ENCODE measurements at places on chromosomes 7 and 10. TPM values are rescaled to one million over a fixed set of nuclear protein-coding genes. Genes with fewer than 3 reads are reported as not detected.

SLIT1 gene
- 0.09 TPM for total RNA-seq

NKX2-3 gene
- total RNA-seq = not detected

UCN3 gene
- not detected for total RNA-seq

PTPRZ1 gene
- 0.72 TPM for total RNA-seq

ATP6V0A4 gene
- not detected for total RNA-seq

CXCL12 gene
- 54.1 TPM for total RNA-seq

PCDH15 gene
- 0.08 TPM for total RNA-seq

CPED1 gene
- 30.0 TPM for total RNA-seq

H2BK1 gene
- not detected for total RNA-seq

DNA sequence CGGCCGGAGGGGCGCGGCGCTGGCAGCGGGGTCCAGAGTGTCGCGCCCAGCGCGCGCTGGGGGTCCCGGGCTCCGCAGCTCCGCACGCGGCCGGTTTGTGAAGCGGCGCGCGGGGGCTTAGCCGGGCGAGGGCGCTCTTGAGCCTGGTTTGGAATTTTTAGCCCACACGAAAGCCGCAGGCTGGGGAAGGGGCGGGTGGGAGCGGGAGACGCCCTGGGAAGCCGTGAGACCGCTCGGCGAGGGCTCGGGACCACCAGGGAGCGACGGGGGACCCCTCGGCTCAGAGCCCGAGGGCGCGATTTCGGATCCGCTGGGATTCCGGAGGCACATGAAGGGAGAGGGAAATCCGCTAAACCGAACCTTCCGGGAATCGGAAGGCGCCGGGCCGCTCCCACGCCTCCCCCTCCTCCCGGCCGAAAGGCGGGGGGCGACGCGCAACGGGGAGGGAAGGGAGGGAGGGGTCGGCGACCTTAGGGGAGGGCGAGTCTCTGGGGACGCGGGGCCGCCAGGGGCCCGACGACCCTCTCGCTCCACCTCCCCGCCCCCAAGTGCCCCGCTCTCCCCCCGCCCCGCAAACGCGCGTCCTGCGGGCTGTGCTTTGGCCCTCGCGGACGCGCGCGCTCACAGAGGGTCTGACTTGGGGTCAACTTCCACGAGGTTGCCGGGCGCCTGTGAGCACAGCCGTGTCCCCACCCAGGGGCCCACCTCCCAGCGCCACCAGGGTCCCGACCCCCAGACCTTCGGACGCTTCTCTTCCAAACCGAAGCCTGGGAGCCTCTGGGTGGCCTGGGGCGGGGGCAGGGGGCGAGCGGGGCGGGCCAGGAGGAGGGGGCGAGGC lies 5.1 kb upstream of the ELFN1 start:
- DNase-seq = peak; percentile 61

- no peak for DNase-seq
Observed at GRCh38 chr7:13835442-13835841, 154.0 kb downstream of the ETV1 start.

DNA sequence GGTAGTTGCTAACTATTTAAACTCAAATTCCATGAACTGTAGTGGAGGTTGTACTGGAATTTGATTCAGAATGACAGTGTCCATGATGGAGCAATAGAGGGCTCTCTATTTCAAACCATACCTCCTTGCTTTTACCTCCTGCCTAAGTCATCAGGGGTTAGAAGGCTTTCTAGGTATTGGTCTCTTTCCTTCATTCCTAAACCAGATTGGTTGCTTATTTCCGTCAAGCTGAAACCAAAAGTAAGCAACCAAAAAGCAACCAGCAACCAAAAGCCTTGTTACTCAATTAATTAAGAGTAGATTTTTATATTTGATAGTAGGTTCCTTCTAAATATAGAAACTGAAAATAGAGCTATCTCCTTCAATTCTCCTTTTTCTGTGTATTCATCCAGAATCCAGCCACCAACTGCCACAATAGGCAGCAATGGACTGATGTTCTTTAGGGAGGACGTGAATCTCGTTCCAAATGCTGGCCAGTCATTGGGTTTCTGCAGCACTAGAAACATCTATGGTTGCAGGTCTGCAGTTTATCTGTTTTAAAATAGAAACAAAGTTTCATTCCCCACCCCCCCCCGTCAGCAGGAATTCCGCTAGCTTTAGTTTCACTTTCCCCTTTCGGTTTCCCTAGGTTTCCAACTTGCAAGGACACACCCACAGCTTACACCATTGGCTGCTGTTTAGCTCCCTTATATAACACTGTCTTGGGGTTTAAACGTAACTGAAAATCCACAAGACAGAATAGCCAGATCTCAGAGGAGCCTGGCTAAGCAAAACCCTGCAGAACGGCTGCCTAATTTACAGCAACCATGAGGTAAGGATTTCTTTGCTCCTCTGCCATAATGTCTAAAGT lies at the start of gene IFIT1:
Gene IFIT1 (plus strand): TSS at position 717 of the 850 bp plus-strand sequence. CDS start 90 bp downstream, at position 807.
- DNase-seq = peak; percentile 98

GRCh38 chr7:72223351-72223750 lies 188.8 kb downstream of the CALN1 start:
- no peak for DNase-seq

GRCh38 chr10:5585517-5586206 lies 60.9 kb downstream of the CALML3 start:
- DNase-seq = no peak

DNA sequence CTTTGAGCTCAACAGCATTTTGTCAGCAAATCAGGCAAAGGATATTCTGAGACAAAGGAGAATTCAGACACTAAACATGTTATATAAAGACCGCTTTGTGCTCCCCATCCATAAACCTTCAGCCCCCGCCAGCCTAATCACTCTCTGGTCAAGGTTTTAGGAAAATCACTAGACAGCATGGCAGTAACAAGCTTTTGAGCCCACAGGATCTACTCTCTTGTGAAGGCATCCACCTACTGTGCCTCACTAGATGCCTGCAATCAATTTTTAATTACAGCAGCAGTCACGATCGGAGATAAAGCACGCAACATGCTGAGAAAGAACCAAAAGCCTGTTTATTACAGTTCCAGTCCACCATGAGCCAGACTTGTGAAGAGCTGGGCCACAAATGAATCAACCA lies 19.1 kb downstream of the PDE1C start:
- DNase-seq = no peak

DNA sequence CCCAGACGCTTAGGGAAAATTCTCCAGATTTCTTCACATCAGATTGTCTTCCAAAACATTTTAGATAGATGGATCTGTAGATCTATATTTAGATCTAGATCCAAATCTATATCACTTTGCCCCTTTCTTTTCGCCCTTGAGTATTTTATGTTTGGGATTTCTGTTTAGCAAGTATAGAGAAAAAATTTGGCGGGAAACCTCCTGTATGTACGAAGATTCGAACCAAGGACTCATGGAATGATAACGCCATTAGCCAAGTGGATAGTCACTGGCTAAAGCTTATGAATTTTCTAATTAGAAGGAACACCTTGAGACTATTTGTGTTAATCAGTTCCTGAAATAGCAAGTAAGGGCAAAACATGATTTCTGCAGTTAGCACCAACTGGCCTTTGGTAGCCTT lies 1.2 kb downstream of the THNSL1 start:
- no peak for DNase-seq

DNA sequence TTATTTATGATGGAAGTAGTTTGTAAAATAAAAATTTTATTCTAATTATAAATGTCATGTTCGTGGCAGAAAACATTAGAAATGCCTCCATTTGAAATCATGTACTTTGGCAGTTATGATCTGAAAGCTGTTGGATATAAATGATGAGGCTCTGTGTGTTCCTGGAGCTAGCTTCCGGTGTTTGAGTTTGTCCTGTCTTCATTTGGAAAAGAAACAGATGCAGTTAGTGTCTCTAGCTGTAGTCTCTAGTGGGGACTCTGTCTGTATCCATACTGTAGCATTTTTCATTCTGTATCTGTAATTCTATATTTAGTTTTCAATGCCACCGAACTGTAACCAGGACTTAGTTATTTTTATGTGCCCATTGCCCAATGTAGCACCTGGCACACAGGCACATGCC lies 197.0 kb upstream of the FZD1 start:
- no peak for DNase-seq

- DNase-seq = no peak
Observed at GRCh38 chr10:101311185-101312066, 42.5 kb upstream of the BTRC start.

- peak; percentile 90 for DNase-seq
Observed at GRCh38 chr7:66170309-66171231, 34.6 kb upstream of the TPST1 start.

DNA sequence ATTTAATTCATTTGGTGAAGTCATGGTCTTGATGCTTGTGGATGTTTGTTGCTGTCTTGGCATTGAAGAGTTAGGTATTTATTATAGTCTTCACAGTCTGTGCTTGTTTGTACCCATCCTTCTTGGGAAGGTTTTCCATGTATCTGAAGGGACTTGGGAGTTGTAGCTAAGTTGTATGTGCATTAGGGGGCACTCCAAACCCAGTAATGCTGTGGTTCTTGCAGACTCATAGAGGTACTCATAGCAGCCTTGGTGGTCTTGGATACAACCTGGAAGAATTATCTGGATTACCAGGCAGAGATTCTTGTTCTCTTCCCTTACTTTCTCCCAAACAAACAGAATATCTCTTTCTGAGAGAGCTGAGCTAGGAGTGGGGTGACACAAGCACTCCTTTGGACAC lies 93.2 kb downstream of the ADCYAP1R1 start:
- DNase-seq = no peak

GRCh38 chr7:47087866-47088265 lies 494.0 kb downstream of the TNS3 start:
- DNase-seq = peak; percentile 27

GRCh38 chr10:124619195-124619594 lies 125.0 kb downstream of the FAM53B start:
- DNase-seq = no peak

DNA sequence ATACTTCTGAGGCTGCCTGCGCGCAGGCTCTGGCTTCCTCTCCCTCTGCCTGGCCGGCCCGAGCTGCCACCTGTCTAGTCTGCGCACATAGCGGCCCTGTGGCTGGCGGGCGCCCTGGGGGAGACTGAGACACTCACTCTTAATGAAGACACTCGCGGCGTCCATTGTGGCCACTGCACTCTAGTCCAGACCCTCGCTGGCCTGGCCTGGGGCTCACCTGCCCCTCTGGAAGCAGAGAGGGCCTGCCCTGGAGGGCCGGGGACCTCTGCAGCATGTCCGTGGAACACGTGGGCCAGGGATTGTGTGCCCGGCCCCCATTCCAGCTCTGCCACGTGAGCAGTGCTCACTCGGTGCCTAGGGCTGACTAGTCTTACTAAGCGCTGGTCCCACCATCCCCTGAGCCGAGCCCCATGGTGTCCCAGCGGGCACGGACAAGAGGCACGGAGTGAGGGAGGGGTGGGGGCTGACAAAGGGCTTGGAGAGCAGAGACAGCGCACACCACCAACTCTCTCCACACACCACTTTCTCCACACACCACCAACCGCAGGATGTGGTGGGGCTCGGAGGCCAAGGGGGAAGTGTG lies 149.3 kb downstream of the ELFN1 start:
- no peak for DNase-seq

GRCh38 chr10:33321516-33321915 lies 13.0 kb downstream of the NRP1 start:
- peak; percentile 61 for DNase-seq

Measured in fibroblast of the aortic adventitia (primary cell).